ENCODE measurements at places on chromosomes 13 and 19.

GRCh38 chr19:17755977-17756670 lies 4.8 kb downstream of the FCHO1 start:
- DNase-seq = no peak

GRCh38 chr13:21079761-21080592 lies 18.6 kb upstream of the LATS2 start:
- peak; percentile 76 for DNase-seq

DNA sequence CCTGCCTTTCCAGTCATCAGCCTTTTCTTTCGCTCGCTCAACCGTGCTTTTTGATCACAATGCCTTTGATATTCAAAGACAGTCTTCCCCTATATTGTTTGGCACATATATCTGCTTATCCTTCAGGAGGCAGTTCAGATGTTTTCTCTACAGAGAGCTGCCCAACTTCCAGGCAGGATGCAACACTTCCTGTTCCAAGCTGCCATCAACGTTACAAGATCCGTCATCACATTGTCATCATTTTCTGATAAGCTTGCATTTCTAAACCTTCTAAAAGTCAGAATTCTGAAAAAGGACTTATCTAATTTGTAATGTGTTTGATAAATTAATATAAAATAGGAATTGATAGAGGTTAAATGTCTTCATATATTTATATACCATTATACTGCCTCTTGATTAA lies 574.2 kb downstream of the TBC1D4 start:
- no peak for DNase-seq

- DNase-seq = peak; percentile 84
Measured at GRCh38 chr13:25752957-25753551, 298.8 kb downstream of the SHISA2 start.

- DNase-seq = peak; percentile 59
Measured at GRCh38 chr13:75636436-75637180, 478 bp downstream of the LMO7 start.

DNA sequence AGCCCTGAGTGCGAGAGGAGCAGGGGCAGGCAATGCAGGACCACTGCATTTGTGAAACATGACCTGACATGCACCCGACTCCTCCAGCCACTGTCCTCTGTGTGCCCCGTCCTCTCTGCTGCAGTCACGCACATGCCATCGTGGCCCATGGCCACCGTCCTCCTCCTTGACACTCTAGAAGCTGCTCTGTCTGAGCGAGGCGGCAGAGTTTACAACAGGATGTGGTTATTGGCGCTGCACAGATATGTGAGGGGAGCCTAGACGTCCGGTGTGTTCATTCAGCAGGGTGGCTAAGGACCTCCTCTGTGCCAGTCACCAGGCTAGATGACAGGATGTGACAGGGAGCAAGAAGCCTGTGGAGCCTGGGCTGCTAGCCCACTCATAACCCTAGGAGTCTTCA lies 277.8 kb downstream of the FOXO1 start:
- no peak for DNase-seq

DNA sequence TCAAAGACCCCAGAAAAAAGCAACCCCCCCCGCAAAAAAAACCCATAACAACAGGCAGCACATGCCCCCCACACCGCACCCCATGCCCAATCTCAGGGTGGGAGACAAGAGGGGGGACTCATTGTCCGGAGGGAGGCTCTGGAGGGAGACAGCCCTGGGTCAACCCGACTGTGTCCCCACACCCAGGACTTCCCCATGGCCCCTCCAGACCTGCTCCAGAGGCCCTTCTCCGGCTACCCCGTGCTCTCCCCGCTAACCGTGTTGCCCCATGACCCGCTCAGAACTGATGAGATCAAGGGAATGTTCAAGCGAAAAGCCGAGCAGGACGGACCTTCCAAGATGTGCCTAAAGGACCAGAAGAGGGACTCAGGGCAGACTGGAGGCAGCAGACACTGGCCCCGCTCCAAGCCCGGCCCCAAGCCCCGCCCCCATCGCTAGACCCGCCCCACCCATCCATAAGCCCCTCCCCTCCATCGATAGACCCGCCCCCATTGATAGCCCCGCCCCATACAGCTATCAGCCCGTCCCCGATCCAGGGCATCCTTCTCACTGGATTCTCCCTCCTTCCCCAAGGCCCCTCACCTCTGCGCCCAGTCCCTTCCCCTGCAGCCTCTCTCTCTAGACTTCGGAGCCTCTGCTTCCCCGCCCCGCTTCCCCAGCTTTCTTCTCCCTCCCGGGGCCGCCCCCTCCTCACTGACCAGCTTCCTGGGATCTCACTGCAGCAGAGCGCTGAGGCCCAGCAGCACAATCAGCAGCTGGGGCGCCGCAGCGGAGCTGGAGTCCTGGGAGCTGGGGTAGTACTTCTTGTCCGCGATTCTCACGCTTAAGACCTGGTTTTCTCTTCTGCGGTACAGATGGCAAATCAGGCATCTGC lies 2.2 kb downstream of the BST2 start:
- peak; percentile 68 for DNase-seq

DNA sequence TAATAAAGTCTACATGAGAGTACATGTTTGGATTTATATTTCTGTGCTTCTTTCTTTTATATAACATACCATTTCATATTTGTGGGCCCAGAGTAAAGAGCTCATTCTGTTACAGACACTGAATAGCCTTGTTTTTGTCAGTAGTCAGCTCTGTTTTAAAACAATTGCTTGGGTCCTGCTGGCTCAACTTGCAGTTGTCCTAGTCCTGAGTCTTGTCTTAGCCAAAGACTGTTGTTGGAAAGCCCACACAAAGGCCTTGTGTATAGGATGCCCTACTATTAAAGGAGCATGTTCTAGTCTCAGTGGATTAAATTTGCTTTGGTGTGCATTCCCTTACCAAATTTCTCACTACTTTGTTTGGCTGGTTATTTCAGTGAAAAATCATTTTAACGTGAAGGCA lies 3.8 kb upstream of the KCNRG start:
- DNase-seq = no peak

DNA sequence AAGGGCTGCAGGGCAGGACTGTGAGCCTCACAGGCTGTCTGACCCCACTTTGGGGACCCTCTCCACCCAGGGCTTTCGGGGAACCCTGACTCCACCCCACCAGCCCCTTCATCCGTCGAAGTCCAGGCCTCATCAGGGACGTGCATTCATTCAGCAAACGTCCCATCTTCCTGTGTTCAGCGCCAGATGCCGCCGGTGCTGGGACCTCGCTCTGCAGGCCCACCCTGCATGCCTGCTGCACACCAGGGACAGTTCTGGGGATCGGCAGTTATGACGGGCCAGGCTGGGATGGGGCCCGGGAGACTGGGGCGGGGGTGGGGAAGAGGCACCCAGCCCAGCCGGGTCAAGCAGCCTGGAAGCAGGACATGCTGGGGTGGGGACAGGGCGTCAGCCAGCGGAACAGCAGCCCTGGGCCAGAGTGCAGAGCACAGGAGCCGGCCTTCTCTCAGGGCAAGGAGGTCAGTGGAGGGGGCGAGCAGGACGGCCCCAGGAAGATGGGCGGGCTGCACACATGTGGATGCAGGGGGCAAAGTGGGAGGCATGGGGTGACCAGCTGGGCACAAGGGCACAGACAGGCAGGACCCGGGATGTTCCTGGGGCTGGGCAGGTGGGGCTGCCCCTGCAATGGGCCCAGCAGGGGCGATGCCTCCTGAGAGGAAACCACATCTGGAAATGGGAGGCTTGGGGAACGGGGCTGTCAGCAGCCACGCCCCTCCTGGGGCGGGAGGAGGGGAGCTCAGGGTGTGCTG lies 5.1 kb downstream of the GAMT start:
- DNase-seq = no peak

- DNase-seq = no peak
Measured at GRCh38 chr13:29510651-29511084, 84.8 kb downstream of the SLC7A1 start.

- peak; percentile 65 for DNase-seq
Measured at GRCh38 chr19:24054044-24054935, 32.7 kb upstream of the ZNF254 start.

- DNase-seq = peak; percentile 49
Measured at GRCh38 chr19:5536337-5536894, 31.3 kb downstream of the TINCR start.

DNA sequence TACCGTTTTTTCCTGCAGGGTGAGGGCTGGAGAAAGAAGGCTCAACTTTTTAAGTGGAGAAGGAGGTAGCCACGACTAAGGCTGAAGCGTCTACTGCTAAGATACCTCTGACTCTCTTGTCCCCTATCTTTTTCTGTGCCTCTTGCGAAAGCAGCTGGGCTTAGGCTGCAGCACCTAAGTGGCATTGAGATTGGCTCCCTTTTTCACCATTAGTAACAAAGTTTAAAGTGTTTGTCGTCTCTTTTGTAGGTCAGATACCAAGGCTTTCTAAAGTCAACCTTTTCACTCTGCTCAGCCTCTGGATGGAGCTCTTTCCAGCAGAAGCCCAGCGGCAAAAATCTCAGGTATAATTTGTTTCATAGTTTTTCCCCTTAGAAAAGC lies 887 bp downstream of the CDADC1 start:
- peak; percentile 10 for DNase-seq

DNA sequence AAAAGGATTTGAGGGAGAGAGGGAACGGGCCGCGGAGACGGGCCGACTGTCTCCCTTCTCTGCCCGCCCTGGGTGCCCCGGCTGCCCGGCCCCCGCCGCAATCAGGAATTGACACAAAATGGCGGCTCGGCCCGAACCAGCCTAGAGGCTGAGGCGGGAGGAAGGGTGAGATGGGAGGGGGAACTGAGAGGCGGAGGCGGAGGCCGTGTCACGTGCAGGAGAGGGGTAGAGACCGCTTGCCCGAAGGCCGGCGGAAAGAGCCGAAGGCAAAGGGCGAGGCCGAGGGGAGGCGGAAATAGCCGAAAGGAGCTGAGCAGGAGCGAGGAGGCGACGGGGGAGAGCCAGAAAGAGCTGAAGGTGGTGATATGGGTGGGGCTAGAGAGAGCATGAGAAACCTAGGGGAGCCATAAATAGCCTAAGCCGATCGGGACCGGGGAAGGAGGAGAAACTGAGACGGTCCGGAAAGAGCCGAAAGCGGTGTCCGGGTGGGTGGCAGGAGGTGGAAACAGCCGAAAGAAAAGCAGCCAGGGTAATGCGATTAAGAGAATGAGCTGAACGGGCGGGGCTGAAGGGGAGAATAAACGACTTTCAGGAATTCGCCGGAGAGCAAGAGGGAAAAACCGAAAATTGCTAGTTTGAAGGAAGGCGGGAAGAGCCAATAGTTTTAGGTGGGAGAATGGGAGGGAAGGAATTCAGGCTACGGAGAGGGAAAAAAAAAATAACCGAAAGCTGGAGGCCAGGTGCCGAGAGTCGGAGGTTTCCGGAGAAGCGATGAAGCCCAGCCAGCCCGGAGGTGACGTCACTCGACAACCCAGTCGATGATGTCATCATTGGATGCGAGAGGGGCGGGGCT lies at the start of gene ZC3H4:
Gene ZC3H4 (minus strand): TSS at position 780 of the 853 bp plus-strand sequence. CDS start 1,192 bp downstream, outside the sequence.
- peak; percentile 97 for DNase-seq

GRCh38 chr19:45171211-45171623 lies 6.8 kb downstream of the TRAPPC6A start:
- DNase-seq = no peak

DNA sequence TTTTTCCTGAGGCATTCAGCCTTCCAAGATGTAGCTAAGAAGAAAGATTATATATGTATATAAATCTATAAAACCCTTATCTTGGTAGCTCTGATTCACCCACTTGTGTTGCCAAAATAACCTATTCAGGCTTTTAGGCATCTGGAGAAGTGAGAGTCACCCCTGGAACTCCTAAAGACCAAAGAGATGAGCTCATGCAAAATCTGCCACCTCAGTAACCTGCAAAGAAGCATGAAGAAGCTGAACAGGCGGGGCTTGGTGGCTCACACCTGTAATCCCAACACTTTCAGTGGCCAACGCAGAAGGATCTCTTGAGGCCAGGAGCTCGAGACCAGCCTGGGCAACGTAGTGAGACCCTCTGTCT lies 393.7 kb downstream of the FOXO1 start:
- no peak for DNase-seq

GRCh38 chr13:79241697-79242096 lies 164.4 kb downstream of the RBM26 start:
- no peak for DNase-seq

DNA sequence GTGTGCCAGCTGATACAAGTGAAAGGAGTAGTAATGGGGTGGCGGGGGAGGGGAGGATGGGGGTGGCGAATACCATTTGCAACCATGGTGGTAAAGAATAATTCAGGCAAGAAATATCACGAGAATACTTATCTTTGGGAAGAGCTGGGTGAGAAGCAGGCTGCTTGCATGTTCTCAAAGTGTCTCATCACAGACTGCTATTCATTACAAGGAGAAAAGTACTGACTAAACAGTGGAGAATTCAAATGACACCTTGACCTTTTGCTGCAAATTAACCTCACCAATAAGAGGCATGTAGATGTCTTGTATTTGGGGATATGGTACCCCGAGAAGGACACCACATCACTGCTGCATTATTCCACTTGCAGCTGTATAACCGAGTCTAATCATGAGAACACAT lies 585.7 kb upstream of the GPC6 start:
- no peak for DNase-seq

GRCh38 chr19:33177417-33177979 lies 16.6 kb upstream of the LRP3 start:
- DNase-seq = peak; percentile 45

GRCh38 chr19:40560092-40560507 lies 16.6 kb upstream of the SHKBP1 start:
- no peak for DNase-seq

Data from AG08395 (cell line).